Vagina (tissue), 2 donors: ENCODE measurements at places on chromosomes 12 and 14. TPM values are rescaled to one million over a fixed set of nuclear protein-coding genes. Genes with fewer than 3 reads are reported as not detected.

IL26 gene
- not detected for total RNA-seq

RPS6KL1 gene
- total RNA-seq = 2.0 TPM

PTPRQ gene
- total RNA-seq = 0.25 TPM

TAS2R30 gene
- total RNA-seq = 15.7 TPM

LLPH gene
- 3.9 TPM for total RNA-seq

EIF2S3B gene
- 1.2 TPM for total RNA-seq

KRT75 gene
- total RNA-seq = not detected

- no peak overlapping the region for H3K27ac ChIP-seq
- no peaks in the 10 kb centered on the region for H3K4me1 ChIP-seq
- DNase-seq = no peak
- no peaks in the 10 kb centered on the region for H3K27me3 ChIP-seq
- H3K36me3 ChIP-seq = no peaks in the 10 kb centered on the region
Measured at GRCh38 chr12:98612696-98613334, 19.3 kb downstream of the SLC25A3 start.

DNA sequence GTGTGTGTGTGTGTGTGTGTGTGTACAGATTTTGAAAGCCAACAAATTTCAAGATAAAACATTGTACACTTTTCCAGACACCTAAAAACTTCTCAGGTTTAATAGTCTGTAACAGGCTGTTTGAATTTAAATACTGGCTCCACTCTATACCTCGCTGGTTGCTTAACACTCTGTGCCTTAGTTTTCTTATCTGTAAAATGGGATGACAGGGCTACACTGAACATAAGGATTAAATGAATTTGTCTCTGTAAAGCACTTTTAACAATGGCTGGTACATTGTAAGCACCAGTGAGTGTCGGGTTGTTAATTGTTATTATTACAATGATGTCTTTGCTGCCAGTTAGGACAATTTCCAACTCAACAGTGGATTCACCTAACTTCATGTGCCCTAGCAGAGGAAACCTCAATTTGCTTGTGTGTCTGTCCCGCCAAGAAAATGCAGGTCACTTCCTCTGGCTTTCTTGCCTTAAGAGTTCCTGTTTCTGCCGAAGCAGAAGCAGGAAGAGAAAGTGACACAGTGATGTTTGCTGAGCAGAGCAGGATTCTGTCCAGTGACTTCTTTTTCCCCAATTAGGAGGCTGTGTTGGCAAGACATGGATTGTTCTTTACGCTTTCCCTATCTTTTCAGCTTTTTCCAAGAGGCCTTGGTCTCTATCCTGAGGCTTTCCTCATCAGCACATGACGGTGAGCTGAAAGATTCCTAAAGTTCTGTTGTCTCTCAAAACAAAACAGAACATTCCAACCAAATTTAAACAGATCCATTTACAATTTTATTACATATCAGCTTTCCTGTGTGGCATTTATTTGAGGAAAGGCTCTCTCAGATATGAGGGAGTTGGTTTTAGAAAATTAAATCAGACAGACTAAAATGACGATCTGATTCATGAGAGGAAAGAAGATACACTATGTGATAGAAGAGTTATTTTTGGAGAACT lies 154.1 kb upstream of the ATP2B1 start:
- peaks cover 8% of the 10 kb centered on the region for H3K4me1 ChIP-seq
- H3K27me3 ChIP-seq = no peaks in the 10 kb centered on the region
- no peaks in the 10 kb centered on the region for H3K36me3 ChIP-seq
- peak overlapping the region; percentile 42 for H3K27ac ChIP-seq
- DNase-seq = no peak

GRCh38 chr14:67622675-67623074 lies 3.0 kb downstream of the ARG2 start:
- peak overlapping the region; percentile 85 for H3K27ac ChIP-seq
- no peaks in the 10 kb centered on the region for H3K36me3 ChIP-seq
- no peak overlapping the region for H3K4me3 ChIP-seq
- DNase-seq = no peak

GRCh38 chr12:23950775-23951451 lies 1.4 kb upstream of the SOX5 start:
- no peak for DNase-seq
- H3K27me3 ChIP-seq = no peaks in the 10 kb centered on the region
- H3K4me3 ChIP-seq = peak overlapping the region; percentile 40
- no peak overlapping the region for H3K27ac ChIP-seq
- no peaks in the 10 kb centered on the region for H3K36me3 ChIP-seq
- peaks cover 17% of the 10 kb centered on the region for H3K4me1 ChIP-seq

GRCh38 chr14:68223631-68224030 lies 404.1 kb downstream of the RAD51B start:
- no peak for DNase-seq
- no peaks in the 10 kb centered on the region for H3K4me1 ChIP-seq
- H3K27ac ChIP-seq = no peak overlapping the region
- H3K4me3 ChIP-seq = no peak overlapping the region
- no peaks in the 10 kb centered on the region for H3K36me3 ChIP-seq
- no peaks in the 10 kb centered on the region for H3K27me3 ChIP-seq

- H3K27ac ChIP-seq = no peak overlapping the region
- H3K4me3 ChIP-seq = no peak overlapping the region
- no peaks in the 10 kb centered on the region for H3K27me3 ChIP-seq
- DNase-seq = no peak
- H3K4me1 ChIP-seq = no peaks in the 10 kb centered on the region
- no peaks in the 10 kb centered on the region for H3K36me3 ChIP-seq
Measured at GRCh38 chr12:130661486-130662255, 54.4 kb downstream of the RIMBP2 start.

DNA sequence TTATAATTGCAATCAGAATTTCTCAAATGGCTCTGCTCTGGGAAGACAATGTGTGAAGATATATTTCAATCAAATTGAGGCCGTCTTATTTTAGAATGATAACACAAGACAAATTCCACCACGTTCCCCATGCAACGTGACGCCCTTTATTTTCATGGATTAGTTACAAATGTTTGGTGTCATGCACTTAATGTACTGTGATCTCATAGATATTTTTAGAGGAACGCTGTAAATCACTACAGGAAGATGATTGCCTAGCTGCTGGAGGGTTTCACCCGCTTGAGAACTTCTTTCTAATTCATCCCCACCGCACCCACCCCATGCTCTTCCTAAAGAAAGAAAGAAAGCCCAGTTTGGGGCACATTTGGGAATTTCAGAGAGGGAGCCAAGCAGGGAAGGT lies 117.2 kb downstream of the PLXNC1 start:
- no peak for DNase-seq
- H3K4me1 ChIP-seq = peaks cover 58% of the 10 kb centered on the region
- no peaks in the 10 kb centered on the region for H3K27me3 ChIP-seq
- no peaks in the 10 kb centered on the region for H3K36me3 ChIP-seq
- H3K4me3 ChIP-seq = no peak overlapping the region

DNA sequence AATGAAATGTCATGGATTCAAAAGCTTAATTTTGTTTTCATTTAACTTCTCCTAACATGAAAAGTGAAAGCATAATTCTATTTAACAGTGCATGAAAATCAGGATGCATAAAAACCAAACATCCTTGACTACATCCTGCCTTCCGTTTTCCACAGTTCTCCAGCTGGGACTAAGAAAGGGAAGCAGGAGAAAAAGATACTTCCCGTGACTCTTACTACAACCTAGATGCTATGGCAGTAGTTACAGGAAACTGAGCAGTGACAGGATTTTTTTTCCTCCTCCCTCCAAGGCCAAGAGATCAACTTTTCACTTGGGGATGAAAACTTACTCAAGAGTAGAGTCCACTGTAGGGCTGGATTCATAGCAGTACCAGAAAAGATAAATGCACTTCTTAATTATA lies 2.6 kb downstream of the EXOC5 start:
- no peak overlapping the region for H3K27ac ChIP-seq
- H3K4me3 ChIP-seq = no peak overlapping the region
- no peaks in the 10 kb centered on the region for H3K27me3 ChIP-seq
- H3K36me3 ChIP-seq = no peaks in the 10 kb centered on the region
- no peak for DNase-seq

- no peak overlapping the region for H3K4me3 ChIP-seq
- peaks cover 32% of the 10 kb centered on the region for H3K4me1 ChIP-seq
- no peak for DNase-seq
- no peaks in the 10 kb centered on the region for H3K36me3 ChIP-seq
- H3K27me3 ChIP-seq = no peaks in the 10 kb centered on the region
Measured at GRCh38 chr14:87994974-87995373, 2.0 kb upstream of the GALC start.

DNA sequence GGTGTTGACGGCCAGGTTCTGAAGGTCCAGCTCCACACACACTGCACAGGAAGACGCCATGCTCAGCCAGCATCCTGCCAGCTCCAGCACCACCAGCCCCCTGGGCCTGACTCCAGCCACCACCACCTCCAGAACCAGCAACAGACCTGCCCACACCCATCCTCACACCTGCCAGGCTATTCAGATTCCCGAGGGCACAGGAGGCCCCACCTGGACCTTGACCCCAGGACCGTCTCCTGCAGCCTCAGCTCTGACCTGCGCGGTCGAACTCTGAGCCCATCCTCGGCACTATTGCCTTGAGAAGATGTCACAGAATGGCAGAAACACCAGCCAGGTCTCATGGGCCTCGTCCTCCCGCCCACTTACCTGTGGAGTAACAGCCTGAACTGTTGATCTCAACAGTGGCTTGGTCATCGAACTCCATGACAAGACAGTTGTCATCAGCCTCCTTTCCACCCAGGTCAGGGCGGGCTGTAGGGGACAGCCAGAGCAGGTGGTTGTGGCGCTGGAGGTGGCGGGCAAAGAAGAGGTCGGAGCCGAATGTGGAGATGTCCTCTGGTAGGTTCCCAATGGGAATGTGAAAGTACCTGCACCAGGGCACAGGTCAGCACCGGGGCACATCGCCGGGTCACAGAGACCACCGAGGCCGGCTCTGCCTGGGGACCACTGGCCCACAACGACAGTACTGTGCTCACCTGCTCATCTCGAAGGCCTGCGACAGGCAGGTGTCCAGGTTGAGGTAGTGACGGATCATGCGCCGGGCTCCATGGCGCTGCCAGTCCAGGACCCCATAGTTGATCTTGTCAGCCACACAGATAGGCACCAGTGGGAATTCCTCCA lies 23.5 kb downstream of the P2RX2 start:
- H3K27ac ChIP-seq = no peak overlapping the region
- H3K4me3 ChIP-seq = no peak overlapping the region
- no peaks in the 10 kb centered on the region for H3K27me3 ChIP-seq

GRCh38 chr12:117835156-117835555 lies 133.6 kb downstream of the KSR2 start:
- H3K4me3 ChIP-seq = no peak overlapping the region
- no peaks in the 10 kb centered on the region for H3K4me1 ChIP-seq
- no peaks in the 10 kb centered on the region for H3K36me3 ChIP-seq
- no peak overlapping the region for H3K27ac ChIP-seq
- no peaks in the 10 kb centered on the region for H3K27me3 ChIP-seq

DNA sequence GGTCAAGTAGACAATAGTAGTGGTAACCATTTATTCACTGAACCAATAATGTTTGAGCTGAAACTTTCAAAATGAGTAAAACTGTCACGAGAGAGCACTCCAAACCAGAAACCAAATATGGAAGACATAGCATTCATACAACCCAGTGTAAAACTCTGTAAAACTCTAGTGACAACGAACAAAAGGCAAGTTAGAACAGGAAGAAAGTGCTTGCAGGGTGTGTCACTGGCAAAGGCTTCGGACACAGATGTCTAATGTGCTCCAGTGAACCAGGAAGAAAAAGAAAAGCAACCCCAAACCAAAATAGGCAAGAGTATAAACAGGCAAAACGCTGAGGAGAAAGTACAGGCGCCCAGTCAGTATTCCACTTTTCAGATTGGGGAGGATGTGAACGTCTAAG lies 79.3 kb upstream of the FZD10 start:
- no peaks in the 10 kb centered on the region for H3K36me3 ChIP-seq
- H3K27me3 ChIP-seq = no peaks in the 10 kb centered on the region

DNA sequence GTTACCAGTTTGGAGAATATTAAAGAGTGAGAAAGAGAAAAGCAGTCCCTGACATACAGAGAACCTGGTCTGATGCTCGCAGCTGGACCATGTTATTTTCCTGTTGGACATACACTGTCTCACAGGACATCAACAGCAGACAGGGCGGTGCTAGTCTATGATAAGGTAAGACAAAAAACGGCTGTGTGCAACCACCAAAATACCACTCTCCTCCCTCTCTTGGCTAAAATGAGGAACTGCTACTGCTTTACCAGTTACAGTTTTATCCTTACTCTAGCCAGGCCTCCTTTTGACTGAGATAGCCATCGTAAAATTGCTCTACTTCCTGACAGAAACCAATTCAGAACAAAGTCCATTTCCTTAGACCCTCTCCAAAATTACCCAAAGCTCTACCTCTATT lies 47.0 kb upstream of the ERGIC2 start:
- H3K4me1 ChIP-seq = no peaks in the 10 kb centered on the region
- no peaks in the 10 kb centered on the region for H3K36me3 ChIP-seq
- H3K27ac ChIP-seq = no peak overlapping the region
- no peak overlapping the region for H3K4me3 ChIP-seq

DNA sequence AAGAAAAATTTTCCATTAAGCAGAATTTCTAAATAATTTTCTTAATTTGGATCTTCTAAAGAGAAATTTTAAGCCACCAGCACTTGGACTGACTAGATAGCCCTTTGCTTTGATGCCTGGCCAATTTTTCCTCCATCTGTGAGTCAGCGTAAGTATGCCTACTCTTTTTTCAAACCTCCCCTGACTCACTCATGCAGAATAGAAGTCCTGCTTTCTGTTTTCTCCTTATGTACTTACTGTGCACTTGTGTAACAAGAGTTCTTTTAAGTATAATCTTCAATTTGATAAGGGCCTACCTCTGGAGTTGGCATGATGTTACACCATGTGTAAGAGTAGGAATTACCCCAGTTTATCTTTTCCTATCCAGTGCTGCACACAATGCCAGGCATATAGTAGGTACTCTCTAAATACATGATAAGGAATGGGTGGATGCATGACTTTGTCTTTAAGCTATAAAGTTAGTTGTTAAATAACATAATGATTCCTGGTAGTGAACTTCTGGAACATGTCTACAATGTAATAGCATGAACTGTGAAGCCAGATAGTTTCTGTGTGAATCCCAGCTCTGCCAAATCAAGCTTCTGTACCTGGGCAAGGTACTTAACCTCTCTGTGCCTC lies 329.6 kb downstream of the TMTC2 start:
- H3K4me3 ChIP-seq = peak overlapping the region; percentile 1
- H3K27me3 ChIP-seq = no peaks in the 10 kb centered on the region
- no peak for DNase-seq
- H3K4me1 ChIP-seq = peaks cover 11% of the 10 kb centered on the region
- peak overlapping the region; percentile 33 for H3K27ac ChIP-seq
- no peaks in the 10 kb centered on the region for H3K36me3 ChIP-seq
